NB4 (cell line): ENCODE measurements at places on chromosomes 6 and 20.

- no peak for DNase-seq
Measured at GRCh38 chr6:112488238-112488637, 141.1 kb downstream of the RFPL4B start.

DNA sequence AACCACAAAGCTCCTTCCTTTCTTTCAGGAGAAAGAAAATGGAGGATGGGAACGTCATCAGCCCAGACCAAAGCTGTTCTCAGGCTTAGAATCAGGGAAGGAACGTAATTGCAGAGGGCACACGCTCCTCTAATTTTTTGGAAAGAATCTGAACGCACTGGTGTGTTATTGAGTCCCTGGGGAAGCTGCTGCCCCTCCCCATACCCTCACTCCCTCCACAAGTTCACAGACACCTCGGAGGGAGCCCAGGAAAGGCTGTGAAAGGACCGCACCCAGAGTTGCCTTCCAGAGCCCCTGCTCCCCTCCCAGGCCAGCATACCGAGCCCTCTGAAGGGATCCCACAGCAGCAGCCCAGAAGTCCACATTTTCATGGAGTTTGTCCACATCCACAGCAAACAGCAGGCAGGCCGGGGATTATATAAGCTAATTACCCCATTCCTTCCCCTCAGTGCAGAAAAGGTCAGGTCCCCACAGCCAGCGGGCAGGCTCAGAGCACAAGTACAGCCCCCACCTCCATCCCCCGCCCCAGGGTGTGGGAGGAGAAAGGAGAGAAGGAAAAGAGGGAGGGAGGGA lies 53.7 kb downstream of the ANKRD60 start:
- no peak for DNase-seq

GRCh38 chr20:54938707-54939106 lies 463.3 kb downstream of the DOK5 start:
- DNase-seq: peak; percentile 10

DNA sequence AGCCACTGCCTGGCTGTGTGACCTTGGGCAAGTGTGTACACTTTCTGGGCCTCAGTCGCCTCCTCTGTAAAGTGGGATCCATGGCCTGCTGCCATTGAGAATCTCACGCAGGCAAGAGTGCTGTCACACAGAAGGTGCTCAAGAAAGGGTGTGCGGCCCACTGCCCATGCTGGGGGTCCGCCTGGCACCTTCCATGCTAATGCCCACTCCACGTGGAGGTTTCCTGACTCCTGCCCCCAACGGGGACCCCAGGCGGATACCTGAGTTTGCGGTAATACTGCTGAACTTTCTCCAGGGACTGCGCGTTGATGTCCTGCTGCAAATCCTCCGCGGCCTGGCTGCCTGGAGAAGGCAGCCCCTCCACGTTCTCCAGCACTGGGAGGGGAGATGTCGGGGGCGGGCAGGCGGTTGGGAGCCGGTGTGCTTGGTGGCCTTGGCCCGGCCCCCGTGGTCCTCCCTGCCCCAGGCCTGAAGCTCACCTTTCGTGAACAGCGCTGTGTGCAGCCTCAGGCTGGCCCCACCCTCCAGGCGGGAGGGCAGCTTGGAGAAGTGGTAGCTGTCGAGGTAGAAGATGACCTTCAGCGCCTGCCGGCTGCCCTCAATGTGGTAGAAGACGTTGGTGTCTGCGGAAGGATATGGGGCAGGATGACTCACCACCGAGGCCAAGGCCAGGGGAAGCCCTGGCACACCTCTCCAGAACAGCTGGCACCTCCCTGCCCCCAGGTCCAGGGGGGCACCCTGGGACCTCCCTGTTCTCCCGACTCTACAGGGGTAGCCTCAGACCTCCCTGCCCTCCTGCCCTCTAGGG lies 195.6 kb downstream of the PREX1 start:
- DNase-seq: peak; percentile 77

DNA sequence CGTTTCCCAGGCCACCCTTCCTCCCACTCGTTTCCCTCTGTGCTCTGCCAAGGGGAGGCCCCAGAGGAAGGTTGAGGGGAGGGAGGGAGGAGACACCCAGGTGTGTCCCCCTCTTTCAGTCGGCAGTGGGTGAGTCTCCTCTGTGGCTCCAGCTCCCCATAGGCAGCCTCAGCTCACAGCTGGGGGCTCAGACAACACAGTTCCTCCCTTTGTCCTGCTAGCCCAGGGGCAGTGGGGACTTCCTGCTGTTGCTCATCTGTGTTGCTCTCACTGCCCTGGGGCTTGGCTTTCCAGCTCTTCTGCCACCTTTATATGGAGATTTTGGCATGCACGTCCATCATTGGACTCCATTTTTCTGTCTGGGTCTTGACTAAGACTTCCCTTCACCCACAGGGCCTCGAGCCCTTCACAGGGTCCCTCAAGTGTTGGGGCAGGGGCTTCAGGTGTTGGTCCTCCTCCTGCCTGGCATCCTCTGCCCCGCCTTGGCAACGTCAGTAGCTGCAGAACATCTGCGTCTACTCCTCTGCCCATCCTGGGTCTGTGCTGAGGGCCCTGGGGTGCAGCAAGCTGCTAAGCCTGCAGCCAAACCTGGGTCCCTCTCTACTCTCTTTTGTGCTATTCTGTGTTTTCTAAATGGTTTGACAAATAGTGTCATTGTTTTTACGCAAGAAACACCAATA lies 190.6 kb upstream of the PMEPA1 start:
- no peak for DNase-seq

DNA sequence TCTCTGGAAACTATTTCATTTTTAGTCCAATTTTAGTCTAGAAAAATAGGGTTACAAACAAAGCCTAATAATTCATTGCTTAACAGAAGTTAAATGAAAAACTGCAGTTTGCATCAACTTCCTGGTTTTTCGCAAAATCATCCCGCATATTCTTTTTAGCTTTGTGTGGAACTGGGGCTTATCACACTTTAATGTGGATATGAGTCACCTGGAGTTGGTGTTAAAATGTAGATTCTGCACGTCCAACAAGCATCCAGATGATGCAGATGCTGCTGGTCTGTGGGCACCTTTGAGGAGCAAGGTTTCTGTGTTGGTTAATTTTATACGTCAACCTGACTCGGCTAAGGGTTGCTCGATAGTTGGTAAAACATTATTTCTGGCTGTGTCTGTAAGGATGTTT lies 126.1 kb downstream of the PLCB4 start:
- no peak for DNase-seq

DNA sequence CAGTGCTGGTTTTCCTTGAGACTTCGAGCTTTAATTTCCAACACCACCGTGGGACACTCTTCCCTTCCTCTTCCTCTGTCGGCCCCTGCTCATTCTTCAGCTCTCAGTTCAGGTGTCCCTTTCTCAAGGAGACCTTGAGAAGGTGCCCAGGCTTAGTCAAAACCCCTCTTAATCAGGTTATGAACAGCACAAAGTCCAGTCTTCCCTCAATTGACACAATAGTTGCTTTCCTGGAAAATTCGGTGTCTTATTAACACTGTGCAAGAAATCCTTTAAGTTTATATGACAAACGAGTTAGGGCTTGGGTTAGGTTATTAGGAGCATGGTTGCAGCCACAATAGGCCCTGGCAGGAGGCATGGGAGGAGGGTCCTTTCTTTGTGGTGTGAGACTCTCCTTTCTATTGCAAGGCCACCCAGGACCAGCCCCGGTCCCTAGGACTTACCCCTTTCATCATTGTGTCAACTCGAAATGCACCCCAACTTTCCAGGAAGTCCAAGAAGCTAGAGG lies 1.5 kb upstream of the NSFL1C start:
- peak; percentile 7 for DNase-seq

DNA sequence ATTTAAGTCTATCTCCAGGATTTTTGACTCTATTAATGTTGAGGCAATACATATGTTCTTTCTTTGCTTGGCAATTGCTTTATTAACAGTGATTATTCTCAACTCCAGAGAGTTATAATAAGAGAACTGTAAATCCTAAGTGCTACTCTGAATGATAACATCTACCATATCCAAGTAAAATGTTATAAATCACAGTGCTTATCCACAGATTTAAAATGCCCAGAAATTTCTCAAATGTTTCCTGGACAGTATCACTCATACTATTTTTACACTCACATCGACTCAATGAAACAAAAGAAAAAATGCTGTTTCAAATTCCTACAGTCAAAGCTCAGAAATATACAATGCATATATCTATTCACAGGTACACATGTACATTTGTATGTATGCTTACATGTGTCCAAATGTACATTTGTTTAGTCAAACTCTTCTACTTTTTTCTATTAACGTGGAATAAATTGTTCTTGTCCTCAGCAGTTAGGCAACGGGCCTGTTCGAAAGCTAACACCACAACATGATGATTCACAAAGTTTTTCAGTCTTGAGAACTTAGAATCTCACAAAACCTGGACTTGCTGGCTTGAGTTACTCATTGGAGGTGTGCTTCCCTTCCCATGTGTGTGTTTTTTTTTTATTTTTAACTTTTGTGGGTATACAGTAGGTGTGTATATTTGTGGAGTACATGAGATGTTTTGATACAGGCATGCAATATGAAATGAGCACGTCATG lies 193.0 kb downstream of the GJA10 start:
- no peak for DNase-seq

- peak; percentile 85 for DNase-seq
Measured at GRCh38 chr6:159981403-159982245, 12.7 kb downstream of the IGF2R start.

DNA sequence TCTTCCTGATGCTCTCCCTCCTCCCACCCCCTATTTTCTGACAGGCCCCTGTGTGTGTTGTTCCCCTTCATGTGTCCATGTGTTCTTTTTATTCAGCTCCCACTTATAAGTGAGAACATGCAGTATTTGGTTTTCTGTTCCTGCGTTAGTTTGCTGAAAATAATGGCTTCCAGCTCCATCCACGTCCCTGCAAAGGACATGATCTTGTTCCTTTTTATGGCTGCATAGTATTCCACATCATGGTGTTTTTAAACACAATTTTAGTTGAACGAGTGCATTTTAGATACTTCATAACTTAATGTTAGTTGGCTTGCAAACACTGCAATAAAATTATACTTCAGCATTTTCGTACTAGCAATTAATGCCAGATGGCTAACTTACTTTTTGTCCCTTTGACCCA lies 28.5 kb downstream of the COL9A1 start:
- no peak for DNase-seq

DNA sequence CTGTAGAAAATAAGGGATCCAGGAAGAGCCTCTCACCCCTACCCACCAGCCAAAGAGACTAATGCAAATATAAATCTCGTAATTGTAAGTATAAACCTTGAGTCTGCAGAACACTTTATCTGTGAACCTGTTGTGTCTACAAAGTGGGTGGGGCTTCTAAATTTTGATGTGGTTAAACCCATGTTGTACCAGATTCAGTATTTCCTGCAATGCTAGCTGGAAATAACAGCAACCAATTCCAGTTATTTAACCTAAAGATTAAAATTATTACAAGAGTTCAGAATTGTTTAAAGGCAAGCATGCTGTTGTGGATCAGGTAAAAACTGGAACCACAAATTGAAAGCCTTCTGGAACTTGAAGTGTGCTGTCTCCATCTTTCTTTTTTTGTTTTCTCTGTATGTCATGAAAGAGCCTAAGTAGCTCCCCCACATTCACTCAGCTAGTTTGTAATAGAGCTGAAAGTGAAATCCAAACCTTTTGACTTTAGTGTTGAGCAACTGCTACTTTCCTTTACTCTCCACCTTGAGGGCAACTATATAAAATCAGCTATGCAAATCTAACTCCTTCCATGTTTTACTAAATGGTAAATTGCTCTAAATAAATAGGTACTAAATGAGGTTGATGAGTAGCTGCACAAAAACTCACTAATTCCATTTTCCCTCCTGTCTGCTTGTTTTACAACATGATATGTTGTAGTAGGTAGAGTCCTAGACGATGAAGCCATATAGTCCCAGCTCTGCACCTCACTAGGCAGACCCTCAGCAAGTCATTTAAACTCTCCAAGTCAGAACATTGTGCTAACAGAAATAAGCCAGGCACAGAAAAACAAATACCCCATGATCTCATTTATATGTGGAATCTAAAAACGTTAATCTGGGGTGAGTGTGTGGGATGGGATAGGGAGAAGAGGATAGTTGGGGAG lies 17.9 kb upstream of the THEMIS start:
- no peak for DNase-seq

GRCh38 chr6:127737009-127737486 lies 160.1 kb downstream of the C6orf58 start:
- peak; percentile 64 for DNase-seq

- no peak for DNase-seq
Measured at GRCh38 chr6:37259191-37259590, 1.2 kb upstream of the TMEM217 start.

DNA sequence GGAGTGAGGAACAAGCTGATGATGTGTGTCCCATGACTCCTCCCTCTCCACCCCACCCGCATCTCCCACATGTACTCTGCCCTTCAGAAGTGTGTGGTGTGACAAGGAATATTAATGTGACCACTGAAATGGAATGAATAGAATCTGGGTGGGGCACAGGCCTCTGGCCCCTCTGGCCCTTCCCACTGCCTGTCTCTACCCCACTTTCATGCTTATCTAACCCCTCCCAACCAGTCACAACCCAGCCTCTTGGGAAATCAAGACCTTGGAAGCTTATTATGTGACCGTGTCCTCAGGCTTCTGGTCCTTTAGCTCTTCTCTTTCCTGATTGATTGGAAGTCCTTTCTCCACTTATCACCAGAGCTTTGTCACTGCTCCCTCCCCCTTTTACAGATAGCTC lies 312.2 kb upstream of the SOX4 start:
- DNase-seq: no peak

DNA sequence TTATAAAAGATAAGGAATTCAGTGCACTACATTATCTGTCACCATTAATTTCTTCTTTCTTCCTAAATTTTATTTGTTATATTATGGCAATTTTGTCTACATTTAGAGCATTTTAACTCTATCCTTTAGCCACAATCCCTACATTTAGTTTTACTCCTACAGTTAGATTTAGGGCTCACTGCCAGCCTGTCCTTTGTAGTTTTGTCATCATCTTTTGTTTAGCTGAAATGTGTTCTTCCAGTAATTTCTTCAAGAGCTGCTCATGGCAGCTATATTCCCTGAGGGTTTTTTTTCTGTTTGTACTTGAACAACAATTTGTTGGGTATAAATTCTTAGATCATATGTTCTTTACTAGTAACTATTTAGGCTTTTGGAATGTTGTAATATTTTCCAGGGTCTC lies 72.7 kb upstream of the B3GAT2 start:
- no peak for DNase-seq

DNA sequence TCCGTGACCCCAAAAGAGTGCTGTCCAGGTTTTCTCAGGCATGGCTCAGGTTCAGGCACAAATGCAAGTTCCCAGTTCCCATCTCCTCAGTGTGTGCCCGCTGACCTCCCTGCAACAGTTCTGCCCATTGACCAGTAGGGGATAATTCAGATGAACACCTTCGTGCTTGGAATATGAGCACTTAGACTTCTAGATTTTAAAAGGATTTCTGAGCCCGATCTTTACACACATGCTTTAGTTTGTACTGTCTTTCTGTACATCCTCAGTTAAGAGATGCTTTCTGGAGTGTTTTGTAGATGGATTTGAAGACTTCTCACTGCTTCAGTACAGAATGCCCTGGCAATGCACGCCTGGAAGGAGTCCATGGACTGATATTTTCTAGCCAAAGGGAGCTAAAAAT lies 239.6 kb upstream of the PLCB4 start:
- no peak for DNase-seq

GRCh38 chr20:20489054-20489453 lies 121.2 kb downstream of the INSM1 start:
- DNase-seq: no peak

- peak; percentile 32 for DNase-seq
Measured at GRCh38 chr6:5979650-5980420, 26.9 kb downstream of the NRN1 start.
